ENCODE measurements at places on chromosomes 5 and 9.

GRCh38 chr5:133081036-133081435 lies 29.2 kb downstream of the HSPA4 start:
- DNase-seq, result no peak

GRCh38 chr5:66617991-66618768 lies 22.0 kb downstream of the MAST4 start:
- DNase-seq, result no peak

DNA sequence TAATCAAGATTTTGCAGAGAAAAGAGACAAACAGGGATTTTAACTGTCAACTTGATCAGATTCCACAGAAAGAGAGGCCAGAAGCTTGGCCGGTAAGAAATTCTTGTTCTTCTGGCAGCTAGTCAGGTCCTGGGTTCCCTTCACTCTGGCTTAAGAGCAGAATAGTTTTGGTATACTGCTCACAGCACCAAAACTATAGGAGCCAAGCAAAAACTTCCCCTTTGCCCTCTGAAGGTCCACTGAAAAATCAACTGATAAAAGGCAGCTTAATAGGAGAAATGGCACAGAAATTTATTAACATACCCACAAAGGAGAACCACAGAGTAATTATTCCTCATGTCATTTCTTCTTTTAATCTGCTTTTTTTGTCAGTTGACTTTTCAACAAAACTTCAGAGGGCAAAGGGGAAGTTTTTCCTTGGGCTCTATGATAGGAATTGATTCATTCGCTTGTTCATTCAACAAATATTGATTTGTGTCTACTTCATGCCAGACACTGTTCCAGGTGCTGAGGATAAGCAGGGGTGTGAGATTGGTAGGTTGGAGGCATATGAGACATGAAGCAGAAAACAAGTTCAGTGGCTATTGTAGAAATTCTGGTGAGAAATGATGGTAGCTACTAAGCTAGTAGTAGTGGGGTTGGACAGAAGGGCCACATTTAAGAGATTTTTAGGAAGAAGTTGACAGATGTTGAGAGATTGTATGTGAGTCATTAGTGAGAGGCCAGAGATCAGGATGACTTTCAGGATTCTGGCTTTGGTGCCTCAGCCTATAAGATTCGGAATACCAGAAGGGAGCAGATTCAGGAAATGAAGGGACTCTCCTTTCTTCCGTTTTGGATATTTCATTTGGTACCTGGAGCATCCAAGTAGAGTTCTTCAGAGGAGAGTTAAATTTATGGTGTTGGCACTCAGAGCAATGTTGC lies 20.6 kb upstream of the NNT start:
- DNase-seq, result no peak

DNA sequence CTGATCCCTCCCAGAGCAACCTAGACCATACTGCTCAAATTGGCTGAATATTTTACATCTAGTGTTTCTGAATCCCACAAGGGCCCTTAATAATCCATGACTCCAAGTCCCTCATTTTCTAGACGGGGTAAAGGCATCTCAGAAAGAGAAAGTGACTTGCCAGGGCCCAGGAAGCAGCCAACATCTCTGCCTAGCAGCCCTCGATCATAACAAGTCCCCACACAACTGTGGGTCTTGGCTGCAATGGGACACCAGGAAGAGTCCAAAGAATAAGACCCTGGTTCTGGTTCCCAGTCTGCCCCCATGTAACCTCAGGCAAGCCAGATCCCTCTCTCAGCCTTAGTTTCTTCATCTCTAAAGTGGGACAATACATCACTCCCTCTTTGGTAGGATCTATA lies 6.3 kb downstream of the ANXA6 start:
- peak; percentile 23 for DNase-seq

GRCh38 chr9:111064160-111064837 lies 26.0 kb upstream of the LPAR1 start:
- DNase-seq, result no peak

Measured in central memory CD4-positive, alpha-beta T cell (primary cell).